ENCODE measurements at places on chromosomes 3 and 15. TPM values are rescaled to one million over a fixed set of nuclear protein-coding genes. Genes with fewer than 3 reads are reported as not detected.

- H3K36me3 ChIP-seq, result no peaks in the 10 kb centered on the region
- no peak for DNase-seq
- no peak overlapping the region for H3K4me3 ChIP-seq
- peaks cover 13% of the 10 kb centered on the region for H3K4me1 ChIP-seq
- H3K27me3 ChIP-seq, result peaks cover 76% of the 10 kb centered on the region
- no peak overlapping the region for H3K27ac ChIP-seq
Measured at GRCh38 chr3:62372621-62373041, 719 bp downstream of the FEZF2 start.

GRCh38 chr3:119571688-119572087 lies 7.6 kb upstream of the ADPRH start:
- no peaks in the 10 kb centered on the region for H3K36me3 ChIP-seq
- no peak overlapping the region for H3K4me3 ChIP-seq
- peaks cover 2% of the 10 kb centered on the region for H3K27me3 ChIP-seq

DNA sequence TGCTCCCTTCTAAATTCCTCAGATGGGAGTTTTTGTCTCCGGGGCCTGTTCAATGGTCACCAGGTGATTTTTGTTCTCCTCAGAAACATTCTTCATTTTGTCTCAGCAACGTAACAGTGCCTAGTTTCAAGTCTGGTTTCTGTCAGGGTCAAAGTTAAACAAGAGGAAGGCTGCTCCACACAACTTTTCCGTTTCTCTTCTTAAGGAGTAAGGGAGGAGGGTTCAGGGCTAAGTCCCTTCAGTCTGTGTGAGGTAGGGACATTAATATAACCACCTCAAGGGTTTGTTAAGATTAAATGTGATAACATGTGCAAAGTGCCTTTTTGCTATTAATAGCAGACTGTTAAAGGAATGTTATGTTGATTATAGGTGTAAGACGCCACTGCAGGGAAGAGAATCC lies 41.8 kb downstream of the HOMER2 start:
- H3K27me3 ChIP-seq, result peaks cover 11% of the 10 kb centered on the region
- DNase-seq, result no peak
- H3K36me3 ChIP-seq, result peaks cover 3% of the 10 kb centered on the region
- no peaks in the 10 kb centered on the region for H3K4me1 ChIP-seq
- no peak overlapping the region for H3K27ac ChIP-seq
- H3K4me3 ChIP-seq, result no peak overlapping the region

Gene KY
- total RNA-seq, result not detected
